ENCODE measurements at places on chromosomes 13 and 19.

- peak; percentile 30 for DNase-seq
These were observed 511.1 kb downstream of the IRS2 start for GRCh38 chr13:109275139-109275745.

- peak; percentile 92 for DNase-seq
These were observed 8.8 kb downstream of the FXYD3 start for GRCh38 chr19:35124098-35125060.

- peak; percentile 85 for DNase-seq
These were observed 186.2 kb downstream of the EFNB2 start for GRCh38 chr13:106349080-106349931.

GRCh38 chr19:54478677-54479266, 5.7 kb upstream of the CDC42EP5 start:
- peak; percentile 57 for DNase-seq

GRCh38 chr19:13850910-13851733, 25.8 kb upstream of the NANOS3 start:
- peak; percentile 94 for DNase-seq

DNA sequence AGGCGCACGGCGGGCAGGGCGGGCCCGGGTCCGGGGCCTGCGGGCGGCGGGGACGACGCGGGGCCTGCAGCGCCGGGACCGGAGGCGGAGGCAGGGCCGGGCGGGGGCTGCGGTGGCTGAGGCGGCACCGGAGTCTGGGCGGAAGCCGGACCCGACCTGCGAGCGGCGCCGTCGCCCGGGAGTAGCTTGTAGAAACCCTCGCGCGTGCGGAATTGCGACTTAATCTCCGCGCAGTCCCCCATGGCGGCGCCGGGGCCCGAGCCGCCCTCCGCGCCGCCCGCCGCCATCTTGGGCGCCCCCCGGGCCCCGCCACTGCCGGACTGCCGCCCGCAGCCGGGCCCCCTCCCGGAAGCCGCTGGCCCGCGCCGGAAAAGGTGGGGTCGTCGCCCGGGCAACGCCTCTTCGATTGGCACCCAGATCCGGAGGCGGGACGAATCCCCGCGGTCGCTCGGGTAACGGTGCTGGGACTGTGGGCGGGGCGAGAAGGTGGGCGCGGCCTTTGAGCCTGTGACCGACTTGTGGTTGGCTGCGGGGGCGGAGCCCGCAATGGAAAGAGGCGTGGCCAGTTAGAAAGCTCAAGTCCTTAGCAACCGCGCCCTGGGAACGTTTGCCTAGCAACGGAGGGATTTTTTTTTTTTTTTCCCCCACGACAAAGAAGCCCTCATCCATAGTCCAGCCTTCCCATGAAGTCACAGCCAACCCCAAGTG, at the start of gene DMWD:
TSS of gene DMWD (minus strand) at position 376 of the 708 bp plus-strand sequence. CDS start at position 287, 89 bp downstream.
- peak; percentile 98 for DNase-seq

- DNase-seq: no peak
These were observed 14.6 kb upstream of the CD33 start for GRCh38 chr19:51210191-51210784.

GRCh38 chr13:67792151-67792676, 562.1 kb upstream of the PCDH9 start:
- DNase-seq: peak; percentile 11

GRCh38 chr13:84649853-84650252, 767.6 kb upstream of the SLITRK1 start:
- DNase-seq: peak; percentile 60

DNA sequence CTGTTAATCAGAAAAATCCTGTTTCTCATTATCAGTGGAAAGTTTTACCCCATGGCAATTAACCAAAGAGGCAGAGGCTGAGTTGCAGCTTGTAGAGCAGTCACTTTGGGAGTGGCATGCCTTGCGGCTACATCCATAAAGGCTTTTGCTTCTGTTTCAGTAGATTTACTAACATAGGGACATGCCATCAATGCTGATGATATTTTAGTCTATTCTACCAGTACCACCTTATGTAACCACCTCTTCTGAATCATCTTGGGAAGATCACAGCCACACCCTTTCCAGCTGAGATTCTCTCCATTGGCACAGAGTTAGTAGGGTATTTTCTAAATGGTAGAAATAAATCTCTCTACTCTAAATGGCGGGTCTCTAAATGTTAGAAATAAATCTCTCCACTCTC, 37.5 kb downstream of the POSTN start:
- DNase-seq: peak; percentile 40

DNA sequence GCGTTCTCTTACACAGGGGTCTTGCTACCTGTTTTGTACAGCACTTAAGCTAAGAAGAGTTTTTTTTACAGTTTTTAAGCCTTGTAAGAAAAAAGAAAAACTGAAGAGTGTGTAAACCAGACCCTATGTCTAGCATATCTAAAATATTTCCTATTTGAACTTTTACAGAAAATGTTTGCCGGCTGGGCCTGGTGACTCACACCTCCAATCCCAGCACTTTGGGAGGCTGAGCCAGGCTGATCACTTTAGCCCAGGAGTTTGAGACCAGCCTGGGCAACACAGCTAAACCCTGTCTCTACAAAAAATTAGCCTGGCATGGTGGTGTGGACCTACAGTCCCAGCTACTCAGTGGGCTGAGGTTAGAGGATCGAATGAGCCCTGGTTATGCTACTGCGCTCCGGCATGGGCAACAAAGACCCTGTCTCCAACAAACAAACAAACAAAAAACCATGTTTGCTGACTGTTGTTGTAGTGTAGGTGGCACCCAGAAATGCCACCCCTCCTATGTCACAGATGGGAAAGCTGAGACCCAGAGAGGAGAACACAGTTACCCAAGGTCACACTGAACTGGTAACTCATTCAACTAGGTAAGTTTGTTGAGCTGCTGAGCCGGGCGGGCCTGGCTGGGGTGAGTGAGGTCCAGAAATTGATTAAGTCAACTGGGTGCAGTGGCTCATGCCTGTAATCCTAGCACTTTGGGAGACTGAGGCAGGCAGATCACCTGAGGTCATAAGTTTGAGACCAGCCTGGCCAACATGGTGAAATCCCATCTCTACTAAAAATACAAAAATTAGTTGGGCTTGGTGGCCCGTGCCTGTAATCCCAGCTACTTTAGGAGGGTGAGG, 1.9 kb upstream of the VASP start:
- no peak for DNase-seq

GRCh38 chr13:20195801-20196200, 3.1 kb upstream of the GJB2 start:
- peak; percentile 71 for DNase-seq

- DNase-seq: no peak
These were observed 77.2 kb downstream of the TSC22D1 start for GRCh38 chr13:44498969-44499368.

DNA sequence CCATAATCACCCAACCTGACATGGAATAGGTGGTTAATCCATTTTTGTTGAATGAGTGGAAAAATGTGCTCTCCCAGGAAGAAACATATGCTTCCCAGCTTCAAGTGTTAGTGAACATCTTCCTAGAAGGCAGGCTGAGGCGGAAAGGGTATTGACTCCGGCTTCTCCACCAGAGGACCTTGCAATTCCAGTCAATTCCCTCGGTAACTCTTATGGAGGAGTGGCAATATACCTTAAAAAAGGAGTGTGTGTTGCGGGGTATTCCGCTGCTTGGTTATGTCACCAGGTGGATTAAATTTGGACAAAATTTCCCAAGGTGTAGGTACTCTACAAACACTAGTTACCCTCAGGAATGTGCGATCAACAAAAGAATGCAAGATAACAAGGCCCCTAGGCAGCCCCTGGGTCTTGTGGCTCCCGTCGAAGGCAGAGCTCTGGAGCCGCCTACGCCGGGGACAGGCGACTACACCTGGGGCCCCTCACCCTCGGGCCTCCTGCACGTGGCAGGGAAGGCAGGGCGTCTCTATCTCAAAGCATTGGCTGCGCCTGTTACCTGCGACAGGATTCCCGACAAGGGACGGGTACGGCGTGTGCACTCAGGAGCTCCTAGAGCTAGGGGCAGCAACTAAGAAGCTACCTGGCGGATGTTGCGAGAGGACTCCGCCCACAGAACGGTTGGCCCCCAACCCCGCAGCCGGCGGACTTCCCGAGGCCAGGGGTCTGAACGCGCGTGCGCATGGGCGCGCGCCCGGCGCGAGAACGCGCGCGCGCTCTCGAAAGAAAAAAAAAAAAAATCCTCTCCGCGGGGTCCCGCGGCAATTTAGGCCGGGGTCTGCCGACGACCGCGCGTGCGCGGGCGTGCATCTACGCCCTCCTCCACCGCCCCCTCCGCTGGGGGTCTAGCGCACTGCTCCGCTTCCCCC, at the start of gene WDR87:
TSS of gene WDR87 (minus strand) at position 649 of the 923 bp plus-strand sequence. CDS start 8,355 bp downstream, outside the sequence.
- DNase-seq: peak; percentile 44

GRCh38 chr19:56837004-56837403, 3.5 kb downstream of the PEG3 start:
- DNase-seq: no peak

GRCh38 chr19:48480183-48480557, 11.0 kb downstream of the CYTH2 start:
- peak; percentile 32 for DNase-seq

DNA sequence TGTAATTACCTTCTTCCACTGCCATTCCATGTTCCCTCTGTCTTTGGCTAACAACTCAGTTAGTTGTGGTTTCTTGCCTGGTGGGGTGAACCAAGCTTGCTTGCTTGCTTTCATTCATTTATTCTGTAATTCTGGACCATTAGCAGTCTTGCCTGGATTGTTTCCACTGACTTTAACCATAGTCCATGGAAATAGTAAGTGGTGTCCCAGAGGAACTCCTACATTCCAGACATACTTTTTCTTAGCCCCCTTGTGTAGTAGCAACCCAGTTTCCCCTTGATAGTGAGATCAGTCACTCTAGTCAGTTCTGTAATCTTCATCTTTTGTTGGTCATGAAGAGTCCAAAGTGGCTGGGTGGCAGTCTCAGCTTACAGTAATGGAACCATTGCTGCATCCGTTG, 23.2 kb downstream of the PDS5B start:
- no peak for DNase-seq

- no peak for DNase-seq
These were observed 2.3 kb downstream of the GRK1 start for GRCh38 chr13:113669231-113669754.

DNA sequence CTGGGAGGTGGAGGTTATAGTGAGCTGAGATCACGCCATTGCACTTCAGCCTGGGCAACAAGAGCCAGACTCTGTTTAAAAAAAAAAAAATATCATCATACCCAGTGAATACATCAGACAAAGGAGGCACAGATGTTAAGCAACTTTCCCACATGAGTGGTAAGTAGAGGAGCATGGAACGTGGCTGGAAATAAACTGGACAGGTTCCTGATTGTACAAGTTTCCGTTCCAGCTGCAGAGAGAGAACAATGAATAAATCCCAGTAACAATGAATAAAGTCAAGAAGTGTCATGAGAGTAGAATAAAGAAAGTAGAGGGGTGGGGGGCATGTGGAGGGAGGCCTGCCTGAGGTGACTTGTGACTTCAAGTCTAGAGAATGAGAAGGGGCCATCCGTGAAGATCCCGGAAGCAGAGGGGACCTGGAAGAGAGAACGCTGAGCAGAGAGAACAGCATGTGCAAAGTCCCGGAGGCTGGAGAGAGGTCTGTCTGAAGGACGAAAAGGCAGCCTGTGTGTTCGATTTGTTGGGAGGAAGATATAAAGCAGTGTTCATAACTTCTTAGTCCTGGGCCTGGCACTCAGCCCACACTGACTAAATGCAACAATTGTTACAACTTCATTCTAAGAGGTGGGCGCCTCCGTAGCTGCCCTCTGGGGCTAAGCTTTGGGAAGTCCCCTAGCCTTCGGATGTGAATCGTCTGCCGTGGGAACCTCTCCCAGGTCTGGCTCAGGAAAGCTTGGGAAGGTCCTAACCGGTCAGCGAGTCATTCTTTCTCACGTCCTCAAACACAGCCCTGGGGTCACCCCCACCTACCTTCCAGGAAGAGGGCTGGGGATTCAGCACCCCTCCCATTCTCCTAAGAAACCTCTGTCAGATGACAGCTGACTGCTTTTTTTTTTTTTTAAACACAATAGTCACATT, 15.3 kb upstream of the ARHGEF18 start:
- no peak for DNase-seq

GRCh38 chr13:90385781-90386489, 961.6 kb upstream of the MIR17HG start:
- DNase-seq: no peak

DNA sequence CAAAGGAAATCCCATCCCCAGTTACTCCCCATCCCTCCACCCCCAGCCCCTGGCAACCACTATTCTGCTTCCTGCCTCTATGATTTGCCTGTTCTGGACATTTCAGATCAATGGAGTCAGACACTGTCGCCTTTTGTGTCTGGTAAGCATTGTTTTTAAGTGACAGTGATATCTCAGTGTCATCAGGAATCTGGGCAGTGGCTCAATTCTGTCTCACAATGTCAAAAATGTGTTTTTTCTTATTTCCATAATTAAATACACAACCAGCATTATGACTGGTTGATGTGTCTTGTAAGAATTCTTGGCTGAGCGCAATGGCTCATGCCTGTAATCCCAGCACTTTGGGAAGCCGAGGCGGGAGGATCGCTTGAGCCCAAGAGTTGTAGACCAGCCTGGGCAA, 20.2 kb upstream of the PGLS start:
- DNase-seq: no peak

DNA sequence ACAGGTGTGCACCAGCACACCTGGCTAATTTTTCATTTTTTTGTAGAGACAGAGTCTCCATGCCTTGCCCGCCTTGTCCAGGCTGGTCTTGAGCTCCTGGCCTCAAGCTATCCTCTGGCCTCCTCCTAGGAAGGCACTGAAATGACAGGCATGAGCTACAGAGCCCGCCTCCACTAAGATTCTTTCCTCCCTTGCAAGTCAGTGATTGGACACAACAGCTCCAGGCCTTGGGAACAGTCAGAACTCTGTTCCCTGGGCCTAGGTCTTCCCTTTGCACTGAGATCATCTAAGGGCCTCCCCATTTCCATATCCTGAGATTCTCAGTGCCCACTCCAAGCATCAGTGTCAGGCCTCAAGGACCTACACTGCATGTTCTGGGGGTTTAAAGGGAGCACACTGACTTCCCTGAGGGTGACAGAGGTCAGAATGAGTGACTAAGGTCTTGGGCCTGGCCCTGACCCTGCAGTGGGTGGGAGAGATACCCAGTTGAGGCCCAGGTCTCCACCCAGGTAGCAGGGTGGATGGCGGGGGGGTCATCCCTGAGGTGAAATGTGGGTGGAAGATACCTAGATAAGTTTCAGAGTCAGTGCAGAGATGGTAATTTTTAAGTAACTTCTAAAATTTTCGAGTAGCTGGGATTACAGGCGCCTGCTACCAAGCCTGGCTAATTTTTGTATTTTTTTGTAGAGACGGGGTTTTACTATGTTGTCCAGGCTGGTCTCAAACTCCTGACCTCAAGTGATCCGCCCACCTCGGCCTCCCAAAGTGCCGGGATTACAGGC, 17.3 kb upstream of the ERCC1 start:
- peak; percentile 53 for DNase-seq

GRCh38 chr13:33610438-33611120, 207.4 kb upstream of the RFC3 start:
- peak; percentile 21 for DNase-seq

- DNase-seq: no peak
These were observed 33.3 kb upstream of the MUC16 start for GRCh38 chr19:9043524-9043923.

GRCh38 chr19:29076963-29077362, 136.0 kb downstream of the UQCRFS1 start:
- no peak for DNase-seq

DNA sequence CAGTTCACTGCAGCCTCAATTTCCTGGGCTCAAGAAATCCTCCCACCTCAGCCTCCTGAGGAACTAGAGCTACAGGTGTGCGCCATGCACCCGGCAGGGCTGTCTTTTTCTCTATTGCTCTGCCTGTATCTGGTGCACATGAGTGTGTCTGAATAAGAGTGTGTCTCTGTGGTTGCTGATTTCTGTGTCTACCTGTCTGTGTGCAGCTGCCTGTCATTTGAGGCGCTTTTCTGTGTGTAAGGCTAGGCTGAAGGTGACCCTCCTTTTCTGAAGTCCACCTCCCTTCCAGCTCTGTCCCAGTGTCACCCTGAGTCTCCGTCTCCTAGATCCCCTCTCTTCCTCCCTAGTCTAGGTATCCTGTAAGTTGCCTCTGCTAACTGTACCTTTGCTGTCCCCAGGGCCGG, 1.5 kb upstream of the PRR12 start:
- DNase-seq: no peak
